ENCODE measurements at places on chromosomes 1 and 21.

DNA sequence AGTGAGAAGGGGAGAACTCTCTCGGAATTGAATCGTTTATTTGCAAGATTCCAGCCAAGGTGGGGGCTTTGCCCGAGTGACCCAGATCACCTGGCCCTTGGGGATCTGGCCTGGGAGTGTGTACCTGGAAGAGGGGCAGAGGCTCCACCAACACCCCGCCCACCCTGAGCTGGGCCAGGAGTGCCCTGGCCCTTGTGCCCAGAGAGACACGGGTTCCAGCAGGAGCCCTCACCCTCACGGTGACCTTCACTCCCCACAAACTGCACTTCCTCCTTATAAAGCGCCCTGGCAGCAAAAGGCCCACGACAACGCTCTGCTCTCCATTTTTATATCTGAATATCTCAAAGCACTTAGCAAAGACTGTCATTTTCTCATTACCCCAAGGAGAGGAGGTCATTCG is 16.6 kb downstream of the CASZ1 start:
- no peak for DNase-seq

DNA sequence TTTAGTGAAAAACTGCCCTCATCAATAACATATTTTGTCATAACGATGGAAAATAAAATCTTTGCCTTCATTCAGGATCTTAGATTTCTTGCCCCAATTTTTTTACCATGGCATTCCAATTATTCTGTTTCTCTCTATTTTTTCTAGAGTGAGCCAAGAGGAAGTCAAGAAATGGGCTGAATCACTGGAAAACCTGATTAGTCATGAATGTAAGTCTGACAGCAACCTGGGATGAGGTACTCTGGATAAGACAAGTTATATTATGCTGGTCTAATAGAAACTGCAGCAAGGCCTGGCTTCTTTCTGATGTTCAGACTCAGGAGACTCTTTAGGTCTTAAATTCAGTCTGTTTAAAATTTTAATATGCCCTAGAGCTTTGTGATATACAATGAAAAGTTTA is 3.5 kb downstream of the RGS4 start:
- DNase-seq: peak; percentile 43

GRCh38 chr21:33682992-33683627 is 40.8 kb downstream of the ITSN1 start:
- DNase-seq: peak; percentile 93

GRCh38 chr1:64744492-64745180 is at the start of gene RAVER2:
RAVER2 (plus strand) TSS chr1:64745075; CDS start chr1:64745173, 98 bp downstream.
- DNase-seq: peak; percentile 62

GRCh38 chr1:91693557-91693956 is 192.4 kb downstream of the TGFBR3 start:
- peak; percentile 65 for DNase-seq

DNA sequence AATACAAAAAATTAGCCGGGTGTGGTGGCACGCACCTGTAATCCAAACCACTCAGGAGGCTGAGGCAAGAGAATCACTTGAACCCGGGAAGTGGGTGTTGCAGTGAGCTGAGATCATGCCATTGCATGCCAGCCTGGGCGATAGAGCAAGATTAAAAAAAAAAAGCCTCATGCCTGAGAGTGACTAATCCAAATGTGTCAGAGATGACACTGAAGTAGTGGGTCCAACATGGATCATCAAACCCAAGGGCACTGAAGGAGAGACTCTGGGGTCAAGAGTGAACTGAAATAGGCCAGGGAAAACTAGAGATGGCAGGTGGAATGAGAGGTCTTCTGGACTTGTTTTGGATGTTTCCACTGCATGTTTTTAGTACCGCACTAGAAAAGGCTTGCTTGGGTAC is 10.2 kb upstream of the CACHD1 start:
- no peak for DNase-seq

DNA sequence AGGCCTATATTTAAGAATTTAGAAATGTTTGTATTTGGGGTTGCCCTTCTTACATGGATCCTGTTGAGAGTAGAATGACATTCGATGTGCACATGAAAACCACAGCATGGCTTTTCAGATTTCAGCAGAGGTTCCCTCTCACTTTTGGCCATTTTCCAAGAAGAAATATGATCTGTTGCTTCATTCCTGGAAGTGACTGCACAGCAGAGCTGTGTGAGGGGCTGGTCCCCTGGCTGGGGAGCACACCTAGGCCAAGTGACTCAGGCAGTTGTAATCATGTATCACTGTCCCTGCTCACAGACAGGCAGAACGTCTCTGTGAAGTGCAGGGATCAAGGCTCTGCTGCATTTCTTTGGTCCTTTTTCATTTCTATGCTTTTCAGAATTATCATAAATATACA is 32.3 kb downstream of the AGT start:
- DNase-seq: peak; percentile 64

DNA sequence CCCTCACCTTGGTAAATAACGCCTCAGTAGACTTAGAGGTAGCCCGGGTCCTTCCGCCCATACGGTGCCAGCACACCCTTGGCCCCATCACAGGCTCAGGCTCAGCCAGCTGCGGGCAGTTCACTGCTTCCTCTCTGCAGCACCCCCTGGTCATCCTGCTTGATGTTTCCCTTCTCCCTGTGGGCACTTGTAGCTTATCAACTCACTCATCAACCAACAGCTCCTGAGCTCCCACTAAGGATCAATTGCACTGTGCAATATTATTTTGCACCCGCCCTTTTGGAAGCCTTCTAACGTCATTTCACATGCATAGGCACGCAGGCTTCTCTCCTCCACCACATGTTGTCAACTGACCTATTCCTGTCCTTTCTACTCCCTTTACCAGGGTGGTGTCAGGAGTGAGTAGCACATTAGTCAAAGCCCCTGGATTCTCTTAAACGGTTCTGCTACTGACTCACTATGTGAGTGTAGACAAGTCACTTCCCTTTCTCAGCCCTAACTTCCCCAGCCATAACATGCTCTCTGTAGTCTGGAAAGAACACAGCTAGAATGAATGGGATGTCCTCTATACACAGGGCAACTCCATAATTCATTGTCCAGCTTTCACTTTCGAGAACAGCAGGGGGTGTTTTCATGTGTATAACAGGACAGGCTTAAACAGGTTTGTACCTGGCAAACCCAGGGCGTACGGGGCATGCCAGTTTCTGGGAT is 47.1 kb upstream of the IRF2BP2 start:
- peak; percentile 100 for DNase-seq

GRCh38 chr1:193068013-193068412 is 8.6 kb downstream of the RO60 start:
- no peak for DNase-seq

GRCh38 chr21:42862774-42863503 is 16.4 kb downstream of the WDR4 start:
- DNase-seq: no peak

GRCh38 chr1:200448034-200448762 is 38.4 kb upstream of the ZNF281 start:
- no peak for DNase-seq

DNA sequence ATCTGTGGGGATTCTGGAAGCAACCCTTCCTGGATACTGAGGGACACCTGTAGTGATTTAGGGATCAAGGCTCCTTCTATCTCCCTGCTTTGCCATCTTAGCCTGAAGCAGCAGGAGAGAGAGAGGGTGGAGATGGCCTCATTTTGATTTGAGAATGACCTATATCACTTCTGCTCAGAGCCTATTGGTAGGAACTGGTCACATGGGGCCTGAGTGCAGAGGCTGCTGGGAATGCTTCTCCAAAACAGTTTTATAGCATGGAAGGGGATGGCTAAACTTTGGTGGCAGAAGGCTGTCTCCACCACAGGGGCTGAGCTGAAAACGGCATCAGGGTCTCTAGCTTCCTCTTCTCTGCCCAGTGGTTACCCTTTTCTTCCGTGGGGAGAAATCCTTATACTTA is 105.8 kb downstream of the TBX19 start:
- no peak for DNase-seq

- no peak for DNase-seq
Measured at GRCh38 chr1:30176477-30176876, 546.9 kb downstream of the MATN1 start.

DNA sequence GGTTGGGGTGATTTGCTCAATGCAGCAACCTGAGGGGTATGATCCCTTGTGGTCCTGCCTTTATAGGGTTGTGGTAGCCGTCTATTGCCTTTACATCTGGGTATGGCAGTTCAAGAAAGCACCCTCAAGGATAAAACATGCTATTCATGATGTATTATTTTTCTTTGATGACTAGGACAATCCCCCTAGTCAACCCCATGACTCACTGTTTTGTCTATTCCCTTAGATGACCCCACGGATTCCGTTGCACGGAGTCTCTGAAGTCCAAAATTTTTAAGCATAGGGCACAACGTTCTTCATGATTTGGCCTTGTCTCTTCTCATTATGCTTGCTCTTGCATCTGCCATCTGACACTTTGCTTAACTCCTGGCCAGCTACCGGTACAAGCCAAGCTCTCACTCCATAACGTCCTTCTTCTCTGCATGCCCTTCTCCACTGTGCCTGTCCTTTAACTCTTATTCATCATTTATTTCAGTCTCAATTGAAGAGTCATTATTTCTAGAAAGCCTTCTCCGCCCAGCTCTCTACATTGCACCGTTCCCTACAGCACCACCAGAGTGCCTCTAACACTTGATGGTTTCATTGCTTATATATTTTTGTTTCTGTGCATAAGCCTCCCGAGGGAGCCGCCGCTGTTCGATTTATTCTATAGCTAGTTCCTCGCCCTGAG is 838 bp upstream of the DISP1 start:
- peak; percentile 18 for DNase-seq

- peak; percentile 2 for DNase-seq
Measured at GRCh38 chr1:210089855-210090254, 142.7 kb upstream of the SERTAD4 start.

GRCh38 chr1:7292714-7293419 is 478.2 kb upstream of the VAMP3 start:
- DNase-seq: no peak

DNA sequence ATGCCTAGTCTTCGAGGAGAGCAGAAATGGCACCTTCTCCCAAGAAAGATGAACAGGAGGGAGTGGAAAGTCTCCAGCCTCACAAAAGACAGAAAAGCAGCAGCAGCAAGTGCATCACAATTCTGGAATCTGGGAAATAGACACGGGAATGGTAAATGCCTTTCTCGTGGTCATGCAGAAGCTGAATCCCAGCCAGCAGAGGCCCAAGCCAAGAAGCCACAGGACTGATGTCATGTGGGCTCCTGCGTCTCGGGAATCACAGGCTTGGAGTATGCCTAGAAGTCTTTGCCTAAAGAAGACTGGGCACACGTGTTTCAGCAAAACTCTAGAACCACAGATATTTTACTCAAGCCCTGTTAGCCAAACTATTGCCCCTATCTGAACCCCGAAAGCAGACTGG is 260.3 kb upstream of the PLD5 start:
- no peak for DNase-seq

GRCh38 chr1:116854716-116855115 is 55.0 kb upstream of the PTGFRN start:
- no peak for DNase-seq

DNA sequence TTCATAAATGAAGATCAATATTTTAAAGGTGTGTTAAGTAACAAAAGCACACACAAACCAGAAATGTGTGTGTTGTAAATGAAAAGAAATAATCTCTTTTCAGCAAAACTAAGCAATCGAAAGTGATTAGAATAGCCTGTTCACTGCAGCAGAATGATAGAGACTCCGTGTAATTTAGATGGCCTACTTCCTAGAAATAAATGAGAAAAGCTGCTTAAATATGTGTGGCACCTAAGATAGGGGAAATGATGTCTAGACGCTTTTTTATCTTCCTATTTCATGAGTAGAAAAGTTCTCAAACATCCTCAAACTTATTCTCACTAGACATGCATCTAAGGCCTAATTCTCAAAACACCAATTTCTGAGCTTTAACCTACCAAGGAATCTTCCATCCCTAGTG is 124.7 kb upstream of the BRINP3 start:
- DNase-seq: no peak

- DNase-seq: no peak
Measured at GRCh38 chr1:54290506-54291184, 90.7 kb downstream of the MRPL37 start.

- DNase-seq: no peak
Measured at GRCh38 chr21:32459972-32460371, 47.5 kb downstream of the EVA1C start.

DNA sequence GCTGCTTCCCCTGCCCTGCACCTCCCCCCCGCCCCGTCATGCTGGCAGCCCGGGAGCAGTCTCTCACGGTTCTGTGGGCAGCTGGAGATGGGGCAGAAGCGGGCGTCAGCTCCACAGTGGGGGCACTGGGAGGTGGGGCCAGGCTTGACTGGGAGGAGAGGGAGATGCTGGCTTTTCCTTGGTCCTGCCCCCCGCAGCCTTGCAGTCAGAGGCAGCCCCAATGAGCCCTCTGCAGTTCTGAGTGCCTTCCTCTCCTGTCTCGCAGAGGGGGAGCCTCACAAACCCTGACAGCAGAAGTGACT is 21.7 kb downstream of the ARHGEF10L start:
- DNase-seq: no peak

DNA sequence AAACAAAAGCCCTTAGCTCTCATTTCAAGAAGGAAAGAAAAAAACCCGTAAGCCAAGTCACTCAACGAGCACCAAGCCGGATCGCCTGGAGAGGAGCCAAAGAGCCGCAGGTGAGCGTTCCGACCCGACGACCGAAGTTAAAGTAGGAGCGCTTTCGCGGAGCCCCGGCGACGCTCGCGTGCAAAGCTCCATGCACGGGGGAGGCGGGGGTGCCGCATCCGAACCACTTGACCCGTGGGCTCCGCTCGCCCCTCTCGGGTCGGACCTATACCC is 382 bp downstream of the GPBP1L1 start:
- DNase-seq: peak; percentile 3

- DNase-seq: no peak
Measured at GRCh38 chr1:175690298-175690697, 53.1 kb downstream of the TNR start.

- DNase-seq: no peak
Measured at GRCh38 chr1:55334160-55334559, 119.0 kb upstream of the USP24 start.

DNA sequence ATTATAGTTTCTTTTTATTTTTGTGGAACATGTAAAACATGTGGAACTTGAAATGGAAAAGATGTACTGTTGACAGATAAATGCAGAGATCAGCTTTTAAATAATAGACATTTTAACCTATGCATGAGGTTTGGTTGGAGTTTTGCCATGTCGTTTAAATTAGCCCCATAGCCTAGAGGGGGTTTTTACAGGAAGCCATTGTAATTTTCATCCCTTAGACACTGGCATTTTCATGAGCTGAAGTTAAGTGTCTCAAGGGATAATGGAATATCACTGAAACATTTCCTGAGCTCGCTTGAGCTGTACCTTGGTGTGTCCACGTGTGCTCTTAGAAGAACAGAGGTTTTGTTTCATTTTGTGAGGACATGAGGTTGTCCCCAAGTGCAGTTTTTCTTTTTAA is 54.2 kb downstream of the HMCN1 start:
- no peak for DNase-seq

Measured in HCEC 1CT (cell line).